Activated CD8-positive, alpha-beta memory T cell treated with anti-CD3 and anti-CD28 coated beads for 36 hours (primary cell): ENCODE measurements at places on chromosomes 3 and 15. TPM values are rescaled to one million over a fixed set of nuclear protein-coding genes. Genes with fewer than 3 reads are reported as not detected.

NOX5 gene
- total RNA-seq = not detected

RCN2 gene
- 35.0 TPM for total RNA-seq

PAQR9 gene
- total RNA-seq = not detected

STRC gene
- total RNA-seq = 0.19 TPM

FAM131A gene
- total RNA-seq = 1.7 TPM

TGM5 gene
- total RNA-seq = not detected

CHRNA3 gene
- not detected for total RNA-seq

DCUN1D1 gene
- 54.4 TPM for total RNA-seq

CPA3 gene
- not detected for total RNA-seq

GOLGA6L25 gene
- total RNA-seq = not detected

AQP9 gene
- not detected for total RNA-seq

MYD88 gene
- total RNA-seq = 34.5 TPM

GOLGA6L10 gene
- 0.82 TPM for total RNA-seq

LXN gene
- 5.9 TPM for total RNA-seq

REC114 gene
- total RNA-seq = not detected

KCNMB3 gene
- total RNA-seq = 0.76 TPM

CCR5 gene
- 2.6 TPM for total RNA-seq

KLF15 gene
- 0.42 TPM for total RNA-seq

TRAIP gene
- 23.5 TPM for total RNA-seq

TEX55 gene
- not detected for total RNA-seq

CCDC33 gene
- total RNA-seq = not detected

COL6A5 gene
- total RNA-seq = not detected

THAP10 gene
- total RNA-seq = 0.36 TPM

LMCD1 gene
- total RNA-seq = 3.1 TPM
